ENCODE measurements at places on chromosomes 5 and 9.

GRCh38 chr9:131545003-131545785, at the start of gene PRRT1B:
PRRT1B (plus strand) TSS chr9:131545523; CDS start chr9:131545616, 93 bp downstream.
- no peak for DNase-seq

DNA sequence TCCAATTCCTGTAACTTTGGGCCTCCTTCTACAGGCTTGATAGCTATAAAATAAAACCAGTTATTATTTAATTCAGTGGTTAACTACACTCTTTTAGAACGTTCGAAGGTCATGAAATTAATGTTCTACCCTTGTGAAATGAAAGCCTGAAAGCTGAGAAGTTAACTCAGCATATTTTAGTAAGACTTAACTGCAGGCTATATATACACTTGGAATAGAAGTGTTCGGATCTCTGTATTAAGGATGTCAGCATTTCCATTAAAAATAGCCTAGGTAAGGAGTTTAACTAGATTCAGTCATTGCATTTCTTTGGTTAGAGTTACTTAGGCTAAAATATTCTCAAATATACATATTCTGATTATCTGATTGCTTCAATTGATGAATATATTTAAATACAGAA, 229.2 kb downstream of the MRPS30 start:
- no peak for DNase-seq

- no peak for DNase-seq
These were observed 164.0 kb downstream of the CARTPT start for GRCh38 chr5:71882826-71883741.

GRCh38 chr9:128937310-128938165, 9.9 kb downstream of the DOLK start:
- DNase-seq: no peak
